ENCODE measurements at places on chromosomes 12 and 14.

GRCh38 chr12:56839915-56840325, 76.8 kb downstream of the HSD17B6 start:
- no peaks in the 10 kb centered on the region for H3K27me3 ChIP-seq
- no peak overlapping the region for H3K27ac ChIP-seq
- no peak for ATAC-seq
- H3K4me1 ChIP-seq = peaks cover 17% of the 10 kb centered on the region

- peaks cover 23% of the 10 kb centered on the region for H3K27me3 ChIP-seq
- ATAC-seq = no peak
- no peak overlapping the region for H3K27ac ChIP-seq
- H3K4me3 ChIP-seq = no peak overlapping the region
- H3K4me1 ChIP-seq = no peaks in the 10 kb centered on the region
Observed at GRCh38 chr14:94501588-94502516, 7.4 kb downstream of the SERPINA12 start.

GRCh38 chr14:94098326-94098992, 12.1 kb upstream of the IFI27 start:
- no peaks in the 10 kb centered on the region for H3K4me1 ChIP-seq
- no peak overlapping the region for H3K4me3 ChIP-seq
- no peaks in the 10 kb centered on the region for H3K27me3 ChIP-seq

- H3K36me3 ChIP-seq = no peaks in the 10 kb centered on the region
- H3K4me1 ChIP-seq = no peaks in the 10 kb centered on the region
- no peak overlapping the region for H3K27ac ChIP-seq
- H3K4me3 ChIP-seq = no peak overlapping the region
- no peaks in the 10 kb centered on the region for H3K27me3 ChIP-seq
Observed at GRCh38 chr12:88782351-88782750, 202.1 kb upstream of the KITLG start.

GRCh38 chr12:122955156-122955555, 11.1 kb downstream of the ABCB9 start:
- H3K27me3 ChIP-seq = no peaks in the 10 kb centered on the region
- H3K36me3 ChIP-seq = no peaks in the 10 kb centered on the region
- H3K4me3 ChIP-seq = no peak overlapping the region
- no peaks in the 10 kb centered on the region for H3K4me1 ChIP-seq
- no peak for ATAC-seq

- no peak overlapping the region for H3K4me3 ChIP-seq
- no peaks in the 10 kb centered on the region for H3K4me1 ChIP-seq
- no peak overlapping the region for H3K27ac ChIP-seq
- ATAC-seq = no peak
Observed at GRCh38 chr12:119326341-119326740, 8.2 kb upstream of the CCDC60 start.

DNA sequence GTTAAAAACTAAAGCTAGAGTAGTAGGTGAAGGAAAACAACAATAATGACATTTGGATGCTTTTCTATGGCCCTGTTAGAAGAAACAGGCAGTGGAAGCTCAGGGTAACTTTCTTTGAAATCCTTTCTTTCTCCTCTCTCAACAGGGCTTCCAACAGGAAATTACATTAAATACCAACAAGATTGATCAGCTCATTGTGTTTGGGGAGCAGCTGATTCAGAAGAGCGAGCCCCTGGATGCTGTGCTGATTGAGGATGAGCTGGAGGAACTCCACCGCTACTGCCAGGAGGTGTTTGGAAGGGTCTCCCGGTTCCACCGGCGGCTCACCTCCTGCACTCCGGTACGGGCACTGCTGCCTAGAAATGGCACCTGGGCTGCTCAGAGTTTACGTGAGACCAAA, 81.5 kb downstream of the ESR2 start:
- peaks cover 99% of the 10 kb centered on the region for H3K36me3 ChIP-seq
- no peak overlapping the region for H3K4me3 ChIP-seq
- ATAC-seq = no peak
- no peaks in the 10 kb centered on the region for H3K4me1 ChIP-seq
- no peaks in the 10 kb centered on the region for H3K27me3 ChIP-seq

GRCh38 chr14:59509101-59509500, 24.8 kb downstream of the JKAMP start:
- H3K27ac ChIP-seq = no peak overlapping the region
- H3K4me1 ChIP-seq = peaks cover 2% of the 10 kb centered on the region
- peaks cover 9% of the 10 kb centered on the region for H3K27me3 ChIP-seq
- H3K36me3 ChIP-seq = peaks cover 7% of the 10 kb centered on the region
- no peak for ATAC-seq

DNA sequence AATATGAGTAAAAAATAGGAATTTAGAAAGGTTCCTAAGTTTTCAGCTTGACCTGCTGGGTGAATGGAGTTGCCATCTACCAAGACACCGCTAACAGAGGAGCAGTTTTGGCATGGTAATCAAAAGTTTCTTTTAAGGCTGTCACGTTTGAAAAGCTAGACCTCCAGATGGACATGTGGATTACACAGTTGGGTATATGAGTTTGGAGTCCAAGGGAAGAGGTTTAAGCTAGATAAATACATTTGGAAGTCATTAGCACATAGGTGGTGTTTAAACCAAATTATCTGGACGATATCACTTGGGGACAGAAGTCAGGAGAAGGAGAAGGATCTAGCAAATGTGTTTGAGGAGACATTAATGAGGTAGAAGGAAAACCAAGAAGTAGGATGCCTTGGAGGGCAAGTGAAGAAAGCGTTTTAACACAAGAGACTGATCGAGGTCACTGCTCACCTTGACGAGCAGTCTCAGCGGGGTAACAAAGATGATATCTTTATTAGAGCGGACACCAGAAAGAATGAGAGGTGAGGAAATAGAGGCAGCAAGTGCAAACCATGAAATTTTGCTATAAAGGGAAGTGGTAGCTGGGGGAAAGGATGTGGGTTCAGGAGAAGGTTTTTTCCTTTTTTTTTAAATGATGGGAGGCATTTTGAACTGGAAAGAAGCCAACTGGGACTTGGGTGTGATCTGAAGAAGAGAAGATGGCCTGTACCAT, 17.6 kb downstream of the PNP start:
- H3K36me3 ChIP-seq = no peaks in the 10 kb centered on the region
- peak overlapping the region; percentile 72 for H3K4me3 ChIP-seq
- no peaks in the 10 kb centered on the region for H3K27me3 ChIP-seq
- peak overlapping the region; percentile 74 for H3K27ac ChIP-seq

GRCh38 chr12:62998454-62998853, 63.5 kb upstream of the PPM1H start:
- no peak for ATAC-seq
- H3K4me3 ChIP-seq = no peak overlapping the region
- H3K4me1 ChIP-seq = no peaks in the 10 kb centered on the region
- no peak overlapping the region for H3K27ac ChIP-seq
- H3K27me3 ChIP-seq = peaks cover 16% of the 10 kb centered on the region

- no peak for ATAC-seq
- no peak overlapping the region for H3K4me3 ChIP-seq
- no peaks in the 10 kb centered on the region for H3K27me3 ChIP-seq
- no peak overlapping the region for H3K27ac ChIP-seq
Observed at GRCh38 chr12:121009741-121010140, 6.5 kb downstream of the C12orf43 start.

DNA sequence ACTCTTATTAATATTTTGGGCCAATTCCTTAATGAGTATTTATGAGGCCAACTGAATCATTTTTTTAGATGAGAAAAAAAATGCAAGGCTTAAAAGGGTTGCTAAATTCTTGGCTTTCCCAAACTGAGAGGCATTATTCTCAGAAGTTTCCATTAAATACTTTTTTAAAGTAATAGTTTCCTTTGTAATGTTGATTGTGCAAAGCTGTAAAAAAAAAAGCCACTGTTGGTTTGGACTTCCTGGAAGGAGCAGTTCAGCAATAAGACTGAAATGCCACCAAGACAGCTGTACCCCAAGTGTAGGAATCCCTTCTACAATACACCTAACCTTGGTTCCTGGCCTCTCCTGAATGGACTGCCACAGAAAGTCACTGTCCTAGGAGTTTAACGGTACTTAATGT, 231.3 kb downstream of the MON2 start:
- H3K36me3 ChIP-seq = no peaks in the 10 kb centered on the region
- no peak overlapping the region for H3K27ac ChIP-seq
- no peak for ATAC-seq
- H3K4me3 ChIP-seq = no peak overlapping the region
- no peaks in the 10 kb centered on the region for H3K27me3 ChIP-seq

GRCh38 chr12:109461049-109461845, 15.9 kb downstream of the KCTD10 start:
- peak overlapping the region; percentile 7 for H3K4me3 ChIP-seq
- ATAC-seq = no peak
- peak overlapping the region; percentile 75 for H3K27ac ChIP-seq

DNA sequence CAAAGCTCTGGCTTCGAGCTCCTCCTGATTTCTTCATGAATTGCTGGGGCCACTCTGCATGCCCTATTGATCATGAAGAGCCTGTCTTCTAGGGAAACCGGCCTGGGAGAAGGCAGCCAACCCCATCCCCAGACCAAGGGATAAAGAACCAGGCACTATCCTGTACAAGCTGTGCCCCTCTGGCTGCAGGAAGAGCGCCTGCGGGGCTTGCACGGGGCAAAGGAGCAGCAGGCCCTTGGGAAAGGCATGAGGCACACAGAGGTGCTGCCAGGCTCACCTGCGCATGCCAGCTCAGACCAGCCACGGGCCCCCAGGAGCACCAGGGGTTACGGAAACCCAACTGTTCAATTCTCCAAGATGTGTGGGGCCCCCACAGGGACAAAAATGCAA, 2.1 kb downstream of the ITPK1 start:
- H3K27me3 ChIP-seq = no peaks in the 10 kb centered on the region
- no peaks in the 10 kb centered on the region for H3K36me3 ChIP-seq
- peak overlapping the region; percentile 84 for H3K27ac ChIP-seq
- peak overlapping the region; percentile 84 for H3K4me3 ChIP-seq
- peaks cover 12% of the 10 kb centered on the region for H3K4me1 ChIP-seq

- no peaks in the 10 kb centered on the region for H3K36me3 ChIP-seq
- no peak overlapping the region for H3K4me3 ChIP-seq
- no peak overlapping the region for H3K27ac ChIP-seq
- peak; percentile 25 for ATAC-seq
Observed at GRCh38 chr12:131598717-131599116, 112.2 kb upstream of the SFSWAP start.

DNA sequence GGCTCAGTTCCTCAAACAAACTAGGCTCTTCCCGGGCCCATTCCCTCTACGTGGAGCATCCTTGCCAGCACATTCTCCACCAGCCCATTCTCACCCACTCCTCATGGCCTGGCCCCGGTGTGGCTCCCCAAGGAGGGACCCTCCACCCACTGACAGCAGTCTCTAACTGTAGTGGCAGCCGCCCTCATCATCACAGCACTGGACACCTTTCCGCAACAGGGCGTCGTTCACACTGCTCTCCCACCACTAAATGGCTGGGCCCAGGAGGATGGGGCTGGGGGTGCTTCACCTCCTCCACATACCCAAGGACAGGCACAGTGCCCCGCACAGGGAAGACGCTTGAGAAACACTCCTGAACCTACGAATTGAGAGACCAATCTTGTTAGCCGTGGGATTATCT, 123.0 kb downstream of the RIMBP2 start:
- no peaks in the 10 kb centered on the region for H3K4me1 ChIP-seq
- no peak overlapping the region for H3K27ac ChIP-seq
- H3K36me3 ChIP-seq = no peaks in the 10 kb centered on the region
- H3K4me3 ChIP-seq = no peak overlapping the region
- peaks cover 5% of the 10 kb centered on the region for H3K27me3 ChIP-seq

GRCh38 chr12:127688906-127689428, 578.0 kb upstream of the TMEM132C start:
- no peak for ATAC-seq
- H3K27me3 ChIP-seq = no peaks in the 10 kb centered on the region
- H3K27ac ChIP-seq = no peak overlapping the region
- H3K4me3 ChIP-seq = no peak overlapping the region
- H3K4me1 ChIP-seq = no peaks in the 10 kb centered on the region
- H3K36me3 ChIP-seq = no peaks in the 10 kb centered on the region

GRCh38 chr12:27794818-27795584, 15.0 kb upstream of the MANSC4 start:
- H3K27ac ChIP-seq = peak overlapping the region; percentile 24
- no peaks in the 10 kb centered on the region for H3K27me3 ChIP-seq
- H3K4me1 ChIP-seq = peaks cover 6% of the 10 kb centered on the region
- H3K36me3 ChIP-seq = peaks cover 85% of the 10 kb centered on the region

- ATAC-seq = no peak
- H3K27me3 ChIP-seq = no peaks in the 10 kb centered on the region
- no peaks in the 10 kb centered on the region for H3K4me1 ChIP-seq
Observed at GRCh38 chr14:22225516-22226140, 363.4 kb downstream of the DAD1 start.

- no peaks in the 10 kb centered on the region for H3K27me3 ChIP-seq
- H3K4me1 ChIP-seq = peaks cover 9% of the 10 kb centered on the region
- H3K36me3 ChIP-seq = peaks cover 63% of the 10 kb centered on the region
- H3K27ac ChIP-seq = no peak overlapping the region
Observed at GRCh38 chr12:102116392-102116791, 3.5 kb downstream of the NUP37 start.

GRCh38 chr12:67647799-67648520, 585 bp upstream of the DYRK2 start:
- H3K4me1 ChIP-seq = peaks cover 21% of the 10 kb centered on the region
- peak; percentile 16 for ATAC-seq
- no peaks in the 10 kb centered on the region for H3K27me3 ChIP-seq
- peaks cover 29% of the 10 kb centered on the region for H3K36me3 ChIP-seq
- peak overlapping the region; percentile 72 for H3K27ac ChIP-seq
- peak overlapping the region; percentile 83 for H3K4me3 ChIP-seq

GRCh38 chr12:50257236-50258166, 25.8 kb downstream of the LIMA1 start:
- H3K4me1 ChIP-seq = peaks cover 12% of the 10 kb centered on the region
- H3K27me3 ChIP-seq = no peaks in the 10 kb centered on the region
- H3K27ac ChIP-seq = no peak overlapping the region
- H3K4me3 ChIP-seq = no peak overlapping the region
- no peak for ATAC-seq

DNA sequence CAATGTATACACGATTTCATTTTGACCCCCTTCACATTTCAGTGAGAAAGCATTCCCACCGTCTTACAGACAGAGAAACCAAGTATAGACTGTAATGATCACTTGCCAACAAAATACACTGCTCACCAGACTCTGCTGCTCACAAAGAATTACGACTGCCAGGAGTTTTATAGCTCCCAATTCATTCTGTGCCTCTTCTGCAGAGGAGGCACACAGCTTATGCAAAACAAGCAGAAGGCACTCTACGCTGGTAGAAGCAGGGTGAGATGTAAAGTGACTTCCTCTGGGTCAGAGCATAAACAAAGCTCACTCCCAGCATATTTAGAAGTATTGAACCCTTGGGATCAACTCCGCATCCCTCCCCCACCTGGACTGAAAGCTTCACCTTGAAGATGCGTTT, 14.6 kb downstream of the SPTB start:
- ATAC-seq = no peak
- no peak overlapping the region for H3K4me3 ChIP-seq
- no peak overlapping the region for H3K27ac ChIP-seq
- H3K4me1 ChIP-seq = no peaks in the 10 kb centered on the region
- H3K36me3 ChIP-seq = no peaks in the 10 kb centered on the region
- H3K27me3 ChIP-seq = peaks cover 26% of the 10 kb centered on the region

Data from activated T-helper 17 cell treated with anti-CD3 and anti-CD28 coated beads, Interleukin-2, amount 50 U/mL, for 72 hours (primary cell).